ENCODE measurements at places on chromosomes 16 and 17.
A peak's percentile ranks its signal among the peaks of the same experiment; 100 is the strongest.

DNA sequence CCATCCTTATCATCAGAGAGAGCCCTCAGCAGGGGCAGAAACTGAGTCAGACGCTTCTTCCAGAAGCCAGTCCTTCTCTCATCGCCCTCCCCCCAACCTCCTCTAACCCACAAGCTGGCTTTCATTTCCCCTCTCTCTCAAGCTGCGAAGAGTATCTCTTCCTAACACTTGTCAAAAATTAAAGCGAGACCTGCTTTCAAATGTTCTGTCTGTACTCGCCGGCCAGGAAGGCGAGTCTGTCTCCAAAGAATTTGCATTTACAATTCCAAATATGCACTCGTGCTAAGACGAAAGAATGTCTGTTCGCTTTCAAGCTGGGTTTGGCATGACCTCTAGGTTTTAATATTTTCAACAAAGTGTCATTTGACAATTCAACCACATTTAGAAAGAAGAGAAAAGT lies 140.4 kb downstream of the RGS9 start:
- no peak for DNase-seq

GRCh38 chr16:15427648-15428239 lies 6.6 kb upstream of the BMERB1 start:
- peak; percentile 34 for DNase-seq

DNA sequence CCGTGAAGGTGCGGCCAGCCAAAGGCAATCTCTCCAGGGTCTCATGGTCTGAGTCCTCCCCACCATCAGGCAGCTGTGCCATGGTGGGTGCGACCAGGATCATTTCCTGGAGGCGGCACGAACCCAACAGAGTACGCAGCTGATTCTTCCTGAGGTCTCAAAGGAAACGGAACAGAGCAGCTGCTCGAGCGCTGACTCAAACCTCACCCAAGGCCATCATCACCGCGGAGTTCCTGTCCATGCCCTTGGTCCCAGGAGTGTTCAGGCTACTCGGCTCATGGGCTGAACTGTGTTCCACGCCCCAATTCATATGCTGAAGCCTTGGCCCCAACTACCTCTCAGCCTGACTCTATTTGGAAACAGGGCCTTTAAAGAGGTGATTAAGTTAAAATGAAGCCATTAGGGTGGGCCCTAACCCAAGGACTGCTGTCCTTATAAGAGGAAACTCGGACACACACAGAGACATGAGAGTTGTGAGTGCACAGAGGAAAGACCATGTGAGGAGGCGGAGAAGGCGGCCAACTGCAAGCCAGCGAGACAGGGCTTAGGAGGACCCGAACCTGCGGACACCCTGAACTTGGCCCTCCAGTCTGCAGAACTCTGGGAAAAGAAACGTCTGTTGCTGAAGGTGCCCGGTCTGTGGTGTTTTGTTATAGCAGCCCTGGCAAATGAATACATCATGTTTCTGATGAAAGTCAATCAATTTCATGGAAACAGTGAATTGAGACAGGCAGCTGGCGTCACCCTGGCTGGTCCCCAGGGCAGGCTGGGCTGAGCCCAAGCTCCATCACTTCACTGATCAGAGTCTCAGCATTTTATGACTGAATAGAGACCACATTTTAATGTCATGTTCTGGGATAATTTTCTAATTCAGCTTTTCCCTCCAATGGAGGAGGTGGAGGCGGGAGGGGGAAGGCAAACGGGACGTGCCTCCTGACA lies 13.7 kb downstream of the MXRA7 start:
- no peak for DNase-seq

- DNase-seq: no peak
Measured at GRCh38 chr17:10200645-10201044, 2.2 kb upstream of the GAS7 start.

DNA sequence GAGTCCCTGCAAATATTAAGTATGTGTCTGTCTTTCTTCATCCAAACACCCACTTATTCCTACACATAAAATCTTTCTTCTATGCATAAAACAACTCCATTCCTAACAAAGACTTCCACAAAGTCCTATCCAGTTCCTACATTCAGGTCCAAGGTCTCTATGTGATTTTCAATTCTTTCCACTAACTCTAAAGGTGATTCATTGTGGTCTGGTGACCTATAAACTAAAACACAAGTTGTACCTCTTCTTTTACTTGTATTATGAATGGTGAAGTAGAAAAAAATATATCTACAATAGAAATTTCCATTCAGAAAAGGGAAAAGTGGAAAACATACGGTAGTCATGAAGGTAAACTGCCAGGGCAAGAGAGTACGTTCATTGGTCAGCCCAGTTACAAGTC lies 56.6 kb downstream of the USP32 start:
- no peak for DNase-seq
